HuH-7 (cell line): ENCODE measurements at places on chromosomes 6 and 20.
A peak's percentile ranks its signal among the peaks of the same experiment; 100 is the strongest.

DNA sequence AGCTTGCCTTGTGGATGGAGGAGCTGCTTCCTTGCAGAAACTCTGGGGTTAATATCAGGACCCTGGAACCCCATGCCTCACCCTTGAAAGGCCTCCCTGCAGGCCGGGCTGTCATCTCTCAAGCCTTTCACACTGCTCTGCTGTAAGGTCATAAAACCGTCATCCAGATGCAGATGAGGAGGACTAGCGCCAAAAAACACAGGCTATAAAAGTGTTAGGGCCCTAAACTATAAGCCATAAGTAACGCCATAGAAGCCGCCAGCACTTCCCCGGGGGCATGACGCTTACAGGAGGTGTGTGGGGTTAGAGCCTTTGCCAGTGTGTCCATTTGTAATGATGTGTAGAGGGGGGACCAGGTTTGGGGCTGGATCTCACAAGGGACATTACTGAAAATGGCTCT, 47.6 kb downstream of the CDH4 start:
- no peak for DNase-seq

DNA sequence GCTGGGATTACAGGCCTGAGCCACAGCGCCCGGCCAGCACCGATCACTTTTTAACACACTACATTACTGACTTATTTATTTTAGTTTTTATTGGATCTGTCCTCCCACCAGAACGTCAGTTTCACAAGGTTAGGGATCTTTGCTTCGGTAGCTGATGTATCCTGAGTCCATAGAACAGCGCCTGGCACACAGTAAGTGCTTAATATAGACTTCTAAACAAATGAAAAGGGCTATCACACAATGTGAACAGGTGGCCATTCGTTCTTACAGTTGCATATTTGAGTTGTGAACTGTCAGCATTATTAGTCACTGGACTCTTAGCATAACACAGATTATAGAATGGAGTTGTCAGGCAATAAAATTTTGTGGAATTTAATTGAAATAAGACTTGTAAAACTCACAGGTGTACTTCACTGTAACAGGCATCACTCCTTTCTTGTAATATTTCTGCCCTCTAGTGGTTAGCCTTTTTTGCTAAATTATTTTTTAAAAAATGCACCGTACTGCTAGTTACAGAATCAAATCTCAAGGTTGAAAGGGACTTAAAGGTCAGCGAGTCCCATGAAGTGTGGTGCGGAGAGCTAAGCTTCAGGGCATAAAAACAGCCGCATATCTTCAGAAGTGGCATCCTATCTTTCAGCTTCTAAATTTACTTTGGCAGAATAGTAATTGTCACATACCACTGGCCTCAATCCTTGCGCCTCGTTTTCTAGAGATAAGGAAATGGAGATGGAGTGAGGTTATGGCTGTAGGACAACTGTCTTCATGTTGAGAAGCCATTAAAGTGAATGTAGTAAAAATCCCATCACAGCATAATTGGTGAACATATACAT, 3.4 kb upstream of the TBC1D7 start:
- peak; percentile 8 for DNase-seq

DNA sequence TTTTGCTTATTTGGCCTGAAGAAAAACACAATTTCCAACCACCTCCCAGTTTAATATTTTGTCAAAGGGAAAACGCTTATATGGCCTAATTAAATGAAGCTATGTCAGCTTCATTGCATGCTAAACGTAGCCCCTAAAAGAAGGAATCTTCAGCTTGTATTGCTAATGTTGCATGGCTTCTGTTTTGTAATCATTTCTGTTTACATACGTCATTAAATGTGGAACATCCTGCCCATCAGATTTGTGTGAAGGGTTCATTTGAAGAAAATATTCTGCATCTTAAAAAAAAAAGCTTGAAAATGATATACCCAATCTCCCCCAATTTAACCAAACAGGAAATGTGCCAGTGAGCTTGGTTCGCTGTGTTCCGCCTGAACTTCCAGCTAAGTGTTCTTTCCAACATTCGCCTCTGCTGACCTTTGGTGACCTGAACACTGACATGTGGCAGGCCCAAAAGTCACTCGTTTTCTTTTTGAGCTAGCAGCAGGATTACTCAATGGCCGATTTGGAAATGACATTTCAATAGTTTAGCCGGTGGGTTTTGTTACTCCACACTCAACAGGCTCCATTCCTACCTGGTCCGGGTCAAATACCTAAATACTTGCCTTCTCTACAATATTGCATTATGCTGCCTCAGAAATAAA, 12.7 kb upstream of the SIRT5 start:
- peak; percentile 12 for DNase-seq

DNA sequence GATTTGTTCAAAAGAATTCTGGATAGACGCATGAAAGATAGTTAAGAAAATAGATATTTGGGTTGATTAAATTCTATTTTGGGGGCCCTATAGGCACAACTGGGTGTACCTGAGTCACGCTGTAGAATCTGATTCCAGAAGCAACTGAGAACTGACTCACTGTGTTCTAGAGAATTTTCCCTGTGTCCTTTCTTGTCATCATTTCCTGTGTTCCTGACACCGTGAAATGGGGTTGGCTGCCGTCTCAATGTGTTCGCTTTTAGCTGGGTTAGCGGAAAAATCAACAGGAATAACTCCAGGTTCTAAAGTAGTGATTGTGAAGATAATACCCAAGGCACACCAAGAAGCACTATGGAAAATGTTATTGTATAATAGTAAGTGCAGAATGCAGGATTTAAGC, 5.0 kb downstream of the GCNT2 start:
- no peak for DNase-seq

GRCh38 chr20:48455651-48456365, 372.0 kb downstream of the PREX1 start:
- no peak for DNase-seq

DNA sequence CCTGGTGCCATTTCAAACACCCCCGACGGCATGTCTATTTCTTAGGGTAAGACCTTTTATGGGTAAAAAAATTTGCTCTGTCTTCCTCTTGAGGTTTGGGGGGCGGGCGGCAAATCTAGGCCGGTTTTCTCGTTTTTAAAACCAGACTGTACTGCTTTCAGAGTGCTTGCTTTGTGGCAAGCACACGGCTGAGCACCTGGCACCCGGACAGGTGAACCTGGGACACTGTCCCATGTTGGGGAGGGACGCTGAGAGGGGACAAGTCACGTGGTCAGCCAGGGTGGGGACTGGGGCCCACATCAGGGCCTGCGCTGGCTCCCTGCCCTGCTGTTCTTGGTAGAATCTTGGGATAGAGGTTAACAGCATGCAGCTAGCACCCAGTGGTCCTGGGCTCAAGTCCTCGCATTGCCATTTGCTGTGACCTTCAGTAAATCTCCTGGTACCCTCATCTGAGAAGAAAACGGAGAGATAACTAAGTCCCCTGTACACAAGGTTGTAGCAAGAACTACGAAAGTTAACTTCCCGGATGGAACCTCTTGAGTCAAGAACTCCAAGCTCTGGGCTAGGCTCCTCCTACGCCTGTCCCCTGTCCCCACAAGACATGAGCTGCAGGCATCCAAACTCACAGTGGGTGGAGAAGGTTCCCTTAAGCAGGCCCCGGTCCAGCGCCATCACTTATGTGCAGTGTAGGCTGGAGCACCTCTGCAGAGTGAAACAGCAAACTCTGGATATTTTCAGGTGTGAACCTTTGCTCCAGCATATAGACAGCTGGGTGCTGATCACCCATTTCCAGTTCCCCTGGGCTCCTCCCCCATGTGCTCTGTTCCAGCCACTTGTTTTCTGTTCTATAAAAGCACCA, 41.7 kb downstream of the PMEPA1 start:
- no peak for DNase-seq

DNA sequence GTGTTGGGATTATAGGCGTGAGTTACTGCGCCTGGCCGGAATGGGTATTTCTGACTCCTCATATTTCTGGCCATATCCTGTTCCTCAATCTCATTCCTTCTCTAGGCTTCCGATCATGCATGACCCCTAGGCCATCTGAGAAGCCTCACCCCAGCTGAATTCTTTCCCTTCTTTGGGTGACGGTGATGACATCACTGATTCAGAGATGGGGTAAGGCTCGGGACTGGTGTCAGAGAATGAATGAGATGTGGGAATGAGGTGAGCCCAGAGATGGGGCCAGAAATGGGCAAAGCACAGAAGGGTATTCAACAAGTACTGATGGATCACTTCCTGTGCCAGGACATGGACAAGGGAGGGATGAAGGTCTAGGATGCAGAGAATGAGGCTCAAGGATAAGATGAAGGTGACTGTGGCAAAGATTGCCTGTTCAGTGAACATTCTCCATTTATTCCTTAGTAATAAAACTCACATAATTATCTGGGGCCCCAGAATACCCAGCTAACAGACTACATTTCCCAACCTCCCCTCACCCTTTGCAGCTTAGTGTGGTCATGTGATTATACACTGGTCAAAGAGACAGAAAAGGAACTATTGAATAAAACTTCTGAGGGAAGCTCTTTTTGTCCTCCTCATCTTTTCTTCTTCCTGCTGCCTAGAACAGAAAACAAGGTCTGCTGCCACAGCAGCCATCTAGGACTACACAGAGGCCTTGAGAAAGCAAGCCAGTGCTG, 39.6 kb downstream of the KIAA0319 start:
- no peak for DNase-seq

- DNase-seq = no peak
Observed at GRCh38 chr6:44576132-44576631, 188.7 kb downstream of the CDC5L start.

DNA sequence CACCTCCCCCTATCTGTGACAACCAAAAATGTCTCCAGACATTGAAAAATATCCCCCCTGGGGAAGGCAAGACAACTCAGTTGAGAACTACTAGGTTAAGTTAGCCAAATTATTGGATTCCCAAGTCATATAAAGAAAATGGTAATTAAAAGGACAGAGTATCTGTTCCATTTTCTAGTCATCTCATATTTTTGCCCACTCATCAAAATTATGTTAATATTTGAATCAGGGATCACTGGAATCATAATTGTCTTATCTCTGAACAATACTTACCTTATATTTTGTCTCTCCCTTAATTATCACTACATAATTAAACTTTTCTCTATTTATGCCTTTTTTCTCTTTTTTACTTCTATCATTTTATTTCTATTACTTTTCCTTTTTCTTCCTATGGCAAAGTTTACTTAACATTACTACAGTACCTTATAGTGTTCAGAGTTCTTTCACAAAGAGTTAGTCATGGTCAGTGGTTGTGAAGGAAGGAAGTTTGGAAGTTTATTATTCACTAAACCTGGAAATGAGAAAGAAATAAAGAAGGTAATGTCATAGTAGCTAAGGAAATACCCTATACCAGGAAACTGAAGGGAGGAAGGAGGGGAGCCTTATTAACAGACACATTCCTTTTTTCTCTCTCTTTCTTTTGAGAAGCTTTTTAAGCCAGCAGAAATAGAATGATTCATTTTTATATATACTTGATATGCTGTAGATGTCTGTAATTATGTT, 332.9 kb downstream of the COL12A1 start:
- no peak for DNase-seq

GRCh38 chr6:145155411-145155810, 579.9 kb downstream of the EPM2A start:
- DNase-seq = no peak

GRCh38 chr6:109036574-109037294, 57.9 kb downstream of the SESN1 start:
- no peak for DNase-seq

DNA sequence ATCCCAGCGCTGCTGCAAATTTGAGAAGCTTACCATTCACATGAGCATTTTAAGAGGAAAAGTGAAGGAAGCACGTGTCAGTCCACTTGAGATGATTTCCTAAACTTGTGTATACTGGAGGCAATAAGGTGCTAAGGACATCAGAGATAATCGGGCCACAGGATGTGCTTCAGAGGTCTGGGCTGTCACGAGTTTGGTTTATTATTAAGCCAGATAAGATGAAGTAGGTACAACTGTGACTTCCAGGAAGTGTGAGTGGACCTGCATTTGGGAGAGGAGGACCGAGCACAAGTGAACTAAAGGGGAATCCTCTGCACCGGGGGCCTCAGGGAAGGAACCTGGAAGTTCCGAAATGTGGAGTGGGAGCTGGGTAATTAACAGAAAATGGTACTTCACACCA, 1.4 kb downstream of the SAMD5 start:
- no peak for DNase-seq

- no peak for DNase-seq
Observed at GRCh38 chr20:10247440-10247839, 28.8 kb downstream of the SNAP25 start.

DNA sequence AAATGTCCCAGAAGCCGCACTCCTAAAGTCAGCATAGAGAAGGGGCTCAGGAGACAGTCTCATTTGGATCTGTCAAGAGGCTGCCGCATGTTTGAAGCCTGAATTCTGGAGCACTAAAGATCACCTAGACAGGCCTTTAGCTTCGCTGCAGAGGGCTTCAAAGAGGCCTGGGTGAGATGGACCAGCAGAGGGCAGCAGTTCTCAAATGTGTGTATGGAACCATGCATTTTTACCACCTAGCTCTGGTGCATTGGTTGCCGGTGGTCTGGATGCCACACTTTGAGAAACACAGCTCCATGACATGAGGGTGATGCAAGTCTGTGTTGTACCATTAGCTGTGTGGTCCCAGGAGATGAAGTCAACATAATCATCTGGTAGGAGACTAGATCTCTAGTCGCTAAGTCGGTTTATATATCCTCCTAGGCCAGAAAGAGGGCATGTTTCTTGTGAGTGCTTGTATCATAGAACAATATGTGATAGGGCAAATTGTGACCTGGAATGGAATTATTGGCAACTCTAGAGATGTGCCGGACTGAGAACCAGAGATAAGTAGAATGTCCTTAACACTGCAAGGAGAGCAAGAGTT, 64.8 kb downstream of the KIAA0319 start:
- peak; percentile 51 for DNase-seq

DNA sequence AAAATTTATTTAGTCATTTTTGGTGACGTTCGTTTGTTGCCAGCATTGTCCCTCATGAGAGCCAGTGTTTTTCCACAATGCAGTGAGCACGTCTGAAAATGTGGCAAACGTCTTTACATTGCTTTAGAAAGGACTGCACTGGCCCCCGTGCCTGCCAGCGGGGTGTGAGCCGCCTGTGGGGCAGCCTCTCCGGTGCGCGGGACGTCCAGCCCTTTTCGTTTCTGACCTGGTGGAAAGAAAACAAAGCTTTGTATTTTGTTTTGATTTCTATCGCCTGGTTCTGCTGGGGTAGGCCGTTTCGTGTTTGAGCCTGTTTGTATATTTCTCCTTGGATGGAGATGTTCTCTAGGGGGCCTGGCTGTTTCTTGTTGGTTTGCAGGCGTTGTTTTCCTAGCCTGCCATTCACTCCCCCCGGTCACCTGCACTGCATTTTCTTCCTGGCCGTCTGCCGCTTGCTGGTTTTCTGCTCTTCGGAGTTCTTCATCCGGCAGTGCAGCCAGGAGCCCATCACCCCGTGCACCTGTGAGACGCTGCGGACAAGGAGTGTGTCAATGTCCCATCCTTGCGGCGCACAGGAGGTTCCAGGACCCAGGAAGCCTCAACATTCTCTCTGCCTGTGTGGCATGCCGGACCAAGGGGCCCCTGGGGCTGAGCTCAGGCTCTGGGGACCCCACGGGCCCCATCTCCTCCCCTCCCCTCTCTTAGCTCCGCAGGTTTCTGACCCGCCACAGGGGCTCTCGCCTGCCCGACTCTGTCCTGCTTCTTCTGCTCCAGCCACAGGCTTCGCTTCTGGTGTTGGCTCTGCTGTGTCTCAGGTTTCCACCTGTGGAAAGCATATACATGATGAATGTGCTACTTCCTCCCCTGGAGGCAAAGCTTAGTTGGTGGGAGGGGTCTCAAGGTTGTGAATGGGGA, 100.5 kb downstream of the CDH4 start:
- DNase-seq = no peak

- no peak for DNase-seq
Observed at GRCh38 chr6:26183581-26184366, 96.5 kb downstream of the HFE start.

GRCh38 chr6:37109714-37110499, 60.0 kb upstream of the PIM1 start:
- no peak for DNase-seq

GRCh38 chr6:88574031-88574430, 389.4 kb downstream of the RNGTT start:
- DNase-seq = no peak
